ENCODE measurements at places on chromosomes 7 and 10. TPM values are rescaled to one million over a fixed set of nuclear protein-coding genes. Genes with fewer than 3 reads are reported as not detected.

LRGUK gene
- 3.0 TPM for total RNA-seq

CREB5 gene
- 15.4 TPM for total RNA-seq

PRKAR2B gene
- 69.3 TPM for total RNA-seq

NEUROD6 gene
- total RNA-seq: 37.1 TPM

GJD4 gene
- not detected for total RNA-seq

CDHR1 gene
- total RNA-seq: 19.9 TPM

NAT16 gene
- total RNA-seq: 1.0 TPM

WDFY4 gene
- 6.6 TPM for total RNA-seq

Data from dorsolateral prefrontal cortex (tissue), 122 donors.